NCI-H1092 treated with DMSO at 0.1 percent for 48 hours (cell line): ENCODE measurements at places on chromosomes 1 and 21.

- DNase-seq, result no peak
Measured at GRCh38 chr1:197618061-197618460, 157.2 kb downstream of the DENND1B start.

GRCh38 chr1:86063721-86064120, 92.9 kb downstream of the COL24A1 start:
- no peak for DNase-seq

DNA sequence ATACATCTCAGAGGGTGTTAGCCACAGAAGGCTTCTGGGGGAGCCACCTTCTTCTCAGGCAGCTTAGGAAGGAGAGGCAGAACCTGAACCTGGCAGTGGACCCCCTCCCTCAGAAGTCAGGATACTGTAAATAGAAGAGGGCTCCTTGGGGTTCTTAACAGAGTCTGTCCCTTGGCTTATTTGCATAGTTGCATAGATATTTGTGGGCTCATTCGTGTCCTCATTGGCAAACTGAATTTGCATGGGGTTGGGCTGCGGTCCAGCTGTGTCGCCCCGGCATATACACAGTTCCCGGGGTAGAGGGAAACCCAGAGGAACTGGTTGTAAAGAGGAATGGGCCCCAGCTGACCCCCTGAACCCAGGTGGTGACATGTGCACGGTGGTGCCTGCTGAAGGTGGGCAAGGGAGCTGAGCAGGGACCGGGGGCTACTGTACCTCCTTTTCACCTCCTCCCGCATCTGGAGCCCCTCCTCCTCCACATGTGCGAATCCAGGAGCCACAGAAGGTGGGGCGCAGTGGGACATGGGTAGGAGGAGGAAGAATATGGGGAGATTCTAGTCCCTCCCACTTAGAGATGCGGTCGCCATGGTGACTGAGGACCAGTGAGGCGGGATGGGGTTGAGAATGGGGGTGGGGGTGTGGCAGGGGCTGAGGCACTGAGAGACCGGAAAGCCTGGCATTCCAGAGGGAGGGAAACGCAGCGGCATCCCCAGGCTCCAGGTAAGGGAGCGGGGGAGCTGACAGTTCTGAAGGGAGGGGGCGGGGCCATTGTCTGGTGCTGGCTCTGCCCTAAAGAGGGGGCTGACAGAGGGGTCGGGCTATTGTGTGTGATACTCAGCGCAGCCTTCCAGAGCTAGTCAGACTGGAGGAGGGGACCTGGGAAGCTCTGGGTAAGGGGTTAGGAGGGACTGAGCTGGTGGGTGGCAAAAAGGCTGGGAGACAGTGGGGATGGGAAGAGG, 3.7 kb upstream of the SEMA4A start:
- DNase-seq, result no peak

DNA sequence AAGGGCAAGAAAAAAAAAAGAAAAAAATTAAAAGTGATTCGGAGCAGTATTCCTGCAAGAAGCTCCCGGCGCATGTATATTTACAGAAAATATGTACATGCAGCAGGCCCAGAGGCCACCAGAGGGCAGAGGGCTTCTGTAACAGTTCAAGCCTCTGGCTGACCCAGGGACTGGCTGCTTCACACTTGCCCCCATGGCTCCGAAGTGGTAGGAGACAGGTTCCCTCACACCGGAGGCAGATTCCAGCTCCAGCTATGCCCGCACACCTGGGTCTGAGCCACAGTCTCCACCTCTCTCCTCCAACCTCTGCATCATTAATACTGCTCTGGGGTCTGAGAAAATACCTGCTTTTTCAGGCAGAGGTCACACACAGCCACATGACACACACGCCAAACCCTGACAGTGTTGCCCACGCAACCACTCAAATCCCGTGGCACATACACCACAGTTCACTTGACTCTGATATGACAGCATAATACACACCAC, 2.2 kb upstream of the ARHGAP30 start:
- peak; percentile 16 for DNase-seq

- no peak for DNase-seq
Measured at GRCh38 chr1:239814306-239814881, 277.3 kb upstream of the FMN2 start.

- no peak for DNase-seq
Measured at GRCh38 chr1:93672477-93673162, 9.0 kb downstream of the BCAR3 start.

GRCh38 chr1:84434081-84434769, 35.9 kb downstream of the DNASE2B start:
- DNase-seq, result no peak

DNA sequence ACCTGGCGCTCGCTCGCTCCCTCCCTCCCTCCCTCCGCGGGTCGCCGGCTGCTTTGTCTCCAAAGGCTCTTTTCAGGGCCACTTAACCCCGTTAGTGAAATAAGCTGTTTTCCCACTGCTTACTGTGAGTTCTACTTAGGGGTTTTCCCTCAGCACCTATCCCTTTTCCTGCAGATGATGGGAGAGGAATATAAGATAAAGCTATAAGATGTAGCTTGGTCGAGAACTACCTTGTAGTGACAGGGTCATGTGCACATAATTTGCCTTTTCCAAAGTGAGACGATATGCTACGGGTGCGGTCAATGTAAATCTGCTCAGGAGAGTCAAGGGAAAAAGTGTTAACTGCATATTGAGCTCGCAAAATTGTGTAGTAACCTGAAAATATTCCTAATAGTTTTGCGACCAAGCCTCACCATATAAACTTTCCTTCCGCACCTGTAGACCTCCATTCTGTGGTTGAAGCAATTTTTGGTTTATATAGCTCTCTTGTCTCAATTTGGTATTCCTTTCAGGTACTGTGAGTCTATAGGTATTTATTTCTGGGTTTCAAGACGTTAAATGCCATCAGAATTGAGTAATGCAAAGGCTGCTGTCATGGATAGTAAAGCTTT, 55.8 kb upstream of the BOLA1 start:
- no peak for DNase-seq

- no peak for DNase-seq
Measured at GRCh38 chr1:97042551-97042950, 321.0 kb downstream of the PTBP2 start.

DNA sequence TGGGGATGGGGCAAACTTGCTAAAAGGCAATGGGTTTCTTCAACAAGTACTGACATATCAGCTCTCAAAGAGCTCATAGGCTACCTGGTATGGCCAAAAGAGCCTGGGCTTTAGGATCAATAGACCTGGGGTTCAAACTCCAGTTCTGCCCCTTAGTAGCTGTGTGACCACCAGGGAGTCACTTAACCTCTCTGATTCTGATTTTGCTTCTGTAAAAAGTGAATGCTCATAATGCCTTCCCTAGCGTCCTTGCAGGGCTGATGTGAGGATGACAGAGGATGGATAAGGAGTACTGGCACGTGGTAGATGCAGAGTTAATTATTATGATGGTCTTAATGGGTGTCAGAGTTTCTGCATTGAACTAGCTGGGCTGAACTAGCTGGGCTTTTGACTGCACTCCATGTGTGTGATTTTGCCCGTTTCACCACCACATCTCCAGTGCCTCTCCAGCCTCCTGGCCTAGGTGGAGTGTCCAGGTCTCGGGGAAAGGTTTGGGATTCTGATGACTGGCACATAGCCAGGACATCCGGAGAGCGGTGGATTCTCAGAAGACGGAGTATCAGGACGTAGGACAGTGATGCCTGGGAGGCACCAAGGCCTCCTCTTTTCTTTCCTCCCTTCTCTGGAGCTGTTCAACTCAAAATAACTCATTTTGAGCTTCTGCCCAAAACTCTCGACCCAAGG, 15.2 kb downstream of the DISP3 start:
- DNase-seq, result no peak

GRCh38 chr1:94070865-94071264, 50.1 kb downstream of the ABCA4 start:
- no peak for DNase-seq

DNA sequence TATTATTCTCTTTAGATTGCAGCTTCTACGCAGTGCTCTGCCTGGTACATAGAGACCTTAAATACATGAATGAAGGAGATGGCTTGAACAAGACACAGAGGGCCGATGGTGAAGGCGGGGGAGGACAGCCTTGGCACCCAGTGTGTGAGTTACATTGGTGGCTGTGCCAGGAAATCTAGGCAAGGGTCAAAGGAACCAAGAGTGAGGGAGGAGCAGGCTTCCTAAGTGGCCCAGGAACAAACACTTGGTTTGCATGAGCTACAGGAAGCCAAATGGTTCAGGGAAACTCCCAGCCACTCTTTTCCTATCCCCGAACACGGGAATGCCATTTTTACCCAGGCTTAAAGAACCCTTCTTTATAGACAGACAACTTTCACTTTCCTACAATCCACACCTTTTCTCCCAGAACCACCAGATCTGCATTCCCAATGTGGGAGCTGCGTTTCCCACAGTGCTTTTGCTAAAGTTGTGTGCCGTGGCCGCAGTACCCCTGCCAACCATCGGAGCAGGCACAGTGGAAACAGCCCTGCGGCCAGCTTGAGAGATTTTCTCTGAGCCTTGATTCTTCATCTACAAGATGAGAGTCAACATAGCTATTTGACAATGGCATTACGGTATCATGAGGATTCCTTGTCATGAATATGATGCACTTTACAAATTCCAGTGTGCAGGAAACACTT, 3.5 kb upstream of the CLEC20A start:
- DNase-seq, result no peak

- no peak for DNase-seq
Measured at GRCh38 chr1:92538413-92539061, 51.8 kb upstream of the GFI1 start.
